ENCODE measurements at places on chromosomes 4 and X. TPM values are rescaled to one million over a fixed set of nuclear protein-coding genes. Genes with fewer than 3 reads are reported as not detected.

DNA sequence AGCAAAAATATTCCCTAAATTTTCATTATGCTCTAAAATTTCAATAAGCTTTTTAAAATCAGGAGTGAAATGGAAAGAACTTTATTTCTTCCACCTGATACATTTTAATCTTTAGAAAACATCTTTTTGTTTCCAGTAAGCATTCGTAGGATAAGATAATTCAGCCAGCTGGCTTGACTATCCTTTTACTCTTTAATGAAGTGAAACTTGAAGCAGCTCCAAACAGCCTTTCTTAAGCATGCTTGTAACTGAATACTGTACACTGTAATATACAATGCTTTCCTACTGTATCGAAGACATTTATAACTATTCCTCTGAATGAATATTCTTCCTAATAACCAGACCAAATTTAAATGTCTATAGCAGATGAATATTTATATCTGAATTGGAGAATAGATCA lies 98.8 kb downstream of the KLHL4 start:
- no peak overlapping the region for H3K27ac ChIP-seq
- no peak for DNase-seq
- no peaks in the 10 kb centered on the region for H3K4me1 ChIP-seq

- H3K4me1 ChIP-seq, result no peaks in the 10 kb centered on the region
- no peaks in the 10 kb centered on the region for H3K27me3 ChIP-seq
- no peak overlapping the region for H3K4me3 ChIP-seq
- no peak overlapping the region for H3K27ac ChIP-seq
Measured at GRCh38 chr4:180296036-180296599, 1947.1 kb upstream of the TENM3 start.

DNA sequence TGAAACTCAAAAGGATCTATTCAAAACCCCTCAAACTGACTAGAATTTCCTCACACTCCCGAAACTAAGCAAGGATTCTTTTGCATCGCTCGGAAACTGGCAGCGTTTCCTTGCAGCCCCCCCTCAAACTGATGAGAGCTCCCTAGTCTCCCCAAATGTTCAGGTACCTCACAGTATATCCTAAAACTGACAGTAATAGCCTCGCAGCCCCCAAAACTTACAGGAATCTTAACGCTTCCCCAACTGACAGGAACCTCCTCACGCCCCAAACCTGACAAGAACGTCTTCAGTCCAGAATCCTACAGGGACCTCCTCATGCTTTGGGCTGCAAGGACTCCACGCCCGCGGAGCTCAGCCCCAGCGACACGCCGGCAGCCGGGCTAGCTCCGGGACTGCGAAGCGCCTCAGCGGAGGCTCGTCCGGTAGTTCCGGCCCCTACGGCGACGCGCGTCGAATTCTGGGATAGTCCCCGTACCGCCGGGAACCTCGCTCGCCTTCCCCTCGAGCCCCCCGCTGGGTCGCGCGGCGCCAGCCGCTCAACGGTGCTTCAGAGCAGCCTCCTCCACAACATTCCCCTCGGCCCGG lies 640 bp downstream of the PHF8 start:
- H3K36me3 ChIP-seq, result no peaks in the 10 kb centered on the region
- H3K27ac ChIP-seq, result peak overlapping the region; percentile 93
- peak; percentile 66 for DNase-seq
- peak overlapping the region; percentile 96 for H3K4me3 ChIP-seq

GRCh38 chr4:161486461-161486860 lies 677.3 kb downstream of the FSTL5 start:
- DNase-seq, result no peak
- H3K36me3 ChIP-seq, result no peaks in the 10 kb centered on the region
- no peaks in the 10 kb centered on the region for H3K4me1 ChIP-seq
- H3K27me3 ChIP-seq, result no peaks in the 10 kb centered on the region
- H3K27ac ChIP-seq, result no peak overlapping the region

GRCh38 chrX:131910586-131910985 lies 112.5 kb upstream of the STK26 start:
- H3K4me1 ChIP-seq, result no peaks in the 10 kb centered on the region
- no peak overlapping the region for H3K27ac ChIP-seq
- H3K4me3 ChIP-seq, result no peak overlapping the region
- DNase-seq, result no peak

- H3K36me3 ChIP-seq, result no peaks in the 10 kb centered on the region
- no peak for DNase-seq
- no peak overlapping the region for H3K4me3 ChIP-seq
- no peaks in the 10 kb centered on the region for H3K4me1 ChIP-seq
- no peak overlapping the region for H3K27ac ChIP-seq
- no peaks in the 10 kb centered on the region for H3K27me3 ChIP-seq
Measured at GRCh38 chrX:5646818-5647217, 581.8 kb downstream of the NLGN4X start.

DNA sequence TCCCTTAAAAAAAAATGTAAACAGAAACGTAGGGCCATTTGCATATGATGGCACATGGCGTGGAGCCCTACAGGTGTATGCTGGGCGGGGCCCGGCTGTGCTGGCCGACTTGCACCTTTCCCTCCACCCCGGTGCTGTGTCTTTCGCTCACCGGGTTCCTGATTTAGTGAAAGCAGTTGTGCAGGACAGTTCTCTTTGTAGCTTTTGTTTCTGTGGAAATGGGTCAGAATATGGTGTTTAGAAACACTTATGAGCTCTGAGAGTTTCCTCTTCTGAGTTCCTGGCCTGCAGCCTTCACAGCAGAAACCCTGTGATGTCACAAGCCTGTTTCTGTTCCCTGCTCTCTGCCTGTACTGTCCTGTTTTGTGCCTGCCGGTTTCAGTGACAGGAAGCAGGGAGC lies 22.5 kb upstream of the MSANTD1 start:
- H3K27me3 ChIP-seq, result no peaks in the 10 kb centered on the region
- peak; percentile 40 for DNase-seq
- no peaks in the 10 kb centered on the region for H3K4me1 ChIP-seq
- H3K36me3 ChIP-seq, result peaks cover 16% of the 10 kb centered on the region
- no peak overlapping the region for H3K27ac ChIP-seq
- H3K4me3 ChIP-seq, result no peak overlapping the region

GRCh38 chrX:15033917-15034316 lies 160.7 kb downstream of the MOSPD2 start:
- no peak overlapping the region for H3K27ac ChIP-seq
- no peak overlapping the region for H3K4me3 ChIP-seq
- no peak for DNase-seq
- H3K4me1 ChIP-seq, result no peaks in the 10 kb centered on the region

- no peaks in the 10 kb centered on the region for H3K4me1 ChIP-seq
- H3K27ac ChIP-seq, result no peak overlapping the region
- DNase-seq, result no peak
- no peaks in the 10 kb centered on the region for H3K27me3 ChIP-seq
- no peak overlapping the region for H3K4me3 ChIP-seq
Measured at GRCh38 chr4:17599826-17600225, 14.6 kb upstream of the MED28 start.

DNA sequence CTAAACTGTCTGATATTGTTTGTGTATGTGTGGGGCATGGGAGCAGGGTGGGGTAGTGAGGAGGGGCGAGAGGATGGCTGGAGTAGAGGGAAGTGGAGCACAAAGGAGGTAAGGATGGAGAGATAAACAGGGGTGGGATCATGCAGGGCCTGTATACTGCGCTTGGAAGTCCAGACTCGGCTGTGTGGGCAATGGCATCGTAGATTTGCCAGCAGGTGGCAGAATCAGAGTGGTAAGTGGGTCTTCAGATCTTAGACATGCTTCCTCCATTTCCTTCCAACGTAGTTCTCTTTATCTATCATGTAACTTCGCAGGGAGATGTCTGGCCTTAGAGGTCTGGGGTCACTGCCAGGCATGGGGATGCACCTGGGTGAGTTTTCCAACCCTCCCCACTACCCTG lies 155.5 kb downstream of the PDGFRA start:
- H3K27me3 ChIP-seq, result no peaks in the 10 kb centered on the region
- no peak overlapping the region for H3K4me3 ChIP-seq
- no peaks in the 10 kb centered on the region for H3K36me3 ChIP-seq
- no peak overlapping the region for H3K27ac ChIP-seq
- no peaks in the 10 kb centered on the region for H3K4me1 ChIP-seq
- no peak for DNase-seq

DNA sequence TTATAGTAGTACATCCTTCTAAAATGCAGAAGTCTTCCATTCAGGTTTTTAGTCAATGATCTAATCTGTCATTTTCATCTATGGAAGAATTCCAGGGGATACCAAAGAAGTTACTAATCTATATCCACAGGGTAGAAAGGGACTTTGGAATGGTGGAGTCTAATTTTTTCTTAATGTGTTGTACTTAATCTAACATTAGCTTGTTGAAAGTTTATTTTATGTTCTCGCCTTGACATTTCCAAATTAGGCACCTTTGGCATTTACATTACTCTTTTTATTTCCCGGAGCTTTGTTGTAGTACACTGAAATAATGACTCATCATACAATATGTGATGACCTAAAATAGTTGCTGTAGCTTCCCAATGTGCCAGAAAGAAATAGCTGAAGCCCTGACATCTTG lies 91.5 kb downstream of the HTR2C start:
- no peaks in the 10 kb centered on the region for H3K27me3 ChIP-seq
- H3K36me3 ChIP-seq, result no peaks in the 10 kb centered on the region
- no peak overlapping the region for H3K4me3 ChIP-seq
- no peaks in the 10 kb centered on the region for H3K4me1 ChIP-seq

TCEAL6 gene
- 0.55 TPM for total RNA-seq

SLC25A5 gene
- total RNA-seq, result 133 TPM

PNCK gene
- total RNA-seq, result 4.9 TPM

CLCN4 gene
- 8.6 TPM for total RNA-seq

FAM47A gene
- not detected for total RNA-seq

HSFX1 gene
- total RNA-seq, result 2.2 TPM

FBXO8 gene
- total RNA-seq, result 24.1 TPM

SH3D19 gene
- 110 TPM for total RNA-seq

ADH6 gene
- 0.84 TPM for total RNA-seq

MTNR1A gene
- not detected for total RNA-seq

SMIM31 gene
- total RNA-seq, result not detected

CT45A10 gene
- not detected for total RNA-seq

IGSF1 gene
- 2.5 TPM for total RNA-seq
